ENCODE measurements at places on chromosomes 11 and 22.
A peak's percentile ranks its signal among the peaks of the same experiment; 100 is the strongest.

DNA sequence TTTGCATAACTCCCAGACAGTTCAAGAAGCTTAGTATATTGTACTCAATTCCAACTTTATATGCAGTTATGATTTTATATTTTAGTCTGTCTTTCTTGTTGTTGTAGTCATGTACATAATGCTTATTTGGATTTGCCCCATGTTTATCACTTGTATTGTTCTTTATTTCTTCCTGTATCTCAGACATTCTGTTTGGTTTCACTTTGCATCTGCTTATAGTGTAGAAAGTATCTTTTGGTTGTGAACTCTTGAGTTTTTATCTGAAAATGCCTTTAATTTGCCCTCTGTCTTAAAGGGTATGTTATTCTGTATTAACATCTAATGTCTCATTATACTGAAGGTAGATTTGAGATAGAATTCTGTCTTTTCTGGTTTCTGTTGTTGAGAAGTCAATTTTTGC, 275.4 kb downstream of the DYNC2H1 start:
- DNase-seq = no peak

GRCh38 chr11:57622263-57622662, 24.8 kb downstream of the SERPING1 start:
- no peak for DNase-seq

DNA sequence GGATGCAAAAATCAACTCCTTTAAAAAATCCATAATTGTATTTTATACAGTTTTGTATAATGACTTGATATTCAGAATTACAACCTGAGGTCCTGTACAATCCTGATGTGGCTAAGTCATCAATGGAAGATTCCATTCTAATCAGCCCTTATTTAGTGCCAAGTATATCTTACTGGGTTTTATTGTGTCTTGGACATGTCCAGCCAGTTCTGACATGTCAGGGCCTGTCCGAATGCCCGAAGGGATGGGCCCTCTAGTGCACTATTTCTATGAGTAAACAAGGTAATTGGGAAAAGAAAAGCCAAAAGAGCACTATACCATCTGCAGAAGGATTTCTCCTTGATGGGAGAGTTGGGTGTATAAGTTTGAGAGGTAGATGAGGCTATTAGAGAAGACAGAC, 412.9 kb downstream of the METTL15 start:
- no peak for DNase-seq

DNA sequence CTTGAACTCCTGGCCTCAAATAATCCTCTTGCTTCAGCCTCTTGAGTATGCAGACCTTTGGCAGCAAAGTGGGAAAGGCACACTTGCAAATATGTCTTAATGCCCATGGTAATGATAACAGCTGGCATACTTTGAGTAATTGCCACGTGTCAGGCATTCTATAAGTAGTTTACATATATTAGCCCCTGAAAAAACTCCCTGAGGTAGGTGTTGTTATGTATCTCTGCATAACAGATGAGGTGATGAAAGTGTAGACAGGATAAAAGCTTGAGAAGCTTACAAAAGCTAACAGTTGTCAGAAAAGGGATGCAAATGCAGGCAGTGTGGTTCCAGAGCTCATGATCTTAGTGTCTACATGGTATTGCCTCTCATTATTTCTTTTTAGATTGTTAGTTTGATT, 291.1 kb upstream of the C11orf87 start:
- no peak for DNase-seq

- DNase-seq = no peak
Measured at GRCh38 chr11:110491577-110492320, 62.0 kb downstream of the FDX1 start.

GRCh38 chr22:19917389-19918138, 24.0 kb upstream of the COMT start:
- DNase-seq = no peak

DNA sequence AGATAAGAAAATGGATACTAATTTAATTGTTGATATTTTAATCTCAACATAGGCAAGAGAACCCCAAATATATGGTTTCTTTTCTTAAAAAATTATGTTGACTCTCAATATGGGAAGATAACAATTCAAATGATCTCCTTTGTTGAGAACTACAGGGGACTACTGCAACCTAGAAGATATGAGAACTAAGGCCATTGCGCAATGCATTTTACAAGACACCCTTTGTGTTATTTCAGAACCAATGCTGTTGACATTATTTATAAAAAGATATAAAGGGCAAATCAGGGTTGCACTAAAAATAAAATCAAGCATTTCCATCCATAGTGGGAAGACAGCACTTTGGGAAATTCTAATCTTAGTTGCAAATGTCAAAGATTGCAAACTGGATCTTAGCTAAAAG, 322.3 kb downstream of the SOX6 start:
- DNase-seq = no peak

- no peak for DNase-seq
Measured at GRCh38 chr11:68469122-68469521, 8.6 kb downstream of the PPP6R3 start.

GRCh38 chr22:23279781-23280180, 99.5 kb downstream of the BCR start:
- no peak for DNase-seq

DNA sequence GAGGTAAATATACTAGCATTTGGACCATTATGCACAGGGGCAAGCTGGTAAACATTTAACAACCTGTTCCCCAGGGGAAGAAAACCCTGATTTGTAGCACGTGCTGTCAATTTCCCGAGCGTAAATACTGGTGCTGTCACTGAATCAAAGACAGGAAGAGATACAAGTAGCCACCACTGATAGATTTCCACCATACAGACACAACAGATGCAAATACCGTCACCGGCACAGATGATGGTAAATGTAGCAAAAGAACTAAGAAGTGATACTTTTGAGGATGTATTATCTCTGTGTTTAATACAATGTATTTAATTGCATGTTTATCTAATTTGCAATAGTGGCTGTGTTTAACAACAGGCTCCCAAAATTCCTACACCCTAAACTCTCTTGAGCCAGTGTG, 39.6 kb downstream of the SHISAL1 start:
- no peak for DNase-seq

- DNase-seq = no peak
Measured at GRCh38 chr11:113243696-113244095, 70.7 kb upstream of the TTC12 start.

GRCh38 chr11:90135016-90135415, 553 bp downstream of the NAALAD2 start:
- DNase-seq = no peak

- DNase-seq = no peak
Measured at GRCh38 chr11:12606597-12606996, 67.6 kb upstream of the TEAD1 start.

- peak; percentile 82 for DNase-seq
Measured at GRCh38 chr11:46296528-46297448, 19.3 kb downstream of the CREB3L1 start.

DNA sequence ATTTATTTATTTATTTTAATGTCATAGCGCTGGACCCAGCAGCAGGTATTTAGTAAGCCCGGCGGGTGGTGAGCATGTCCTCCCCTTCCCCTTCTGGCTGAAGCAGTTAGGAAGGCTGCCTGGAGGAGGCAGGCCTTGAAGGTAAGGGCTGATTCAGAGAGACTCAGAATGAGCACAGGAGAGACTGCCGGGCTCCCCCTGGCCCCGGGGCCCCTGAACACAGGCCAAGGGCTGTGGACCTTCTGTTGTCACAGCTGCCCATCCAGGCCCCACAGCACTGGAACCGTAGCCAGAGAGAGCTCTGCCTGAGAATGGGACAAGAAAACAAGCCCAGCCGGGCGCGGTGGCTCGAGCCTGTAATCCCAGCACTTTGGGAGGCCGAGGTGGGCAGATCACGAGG, 52.8 kb downstream of the KCNJ4 start:
- DNase-seq = no peak

GRCh38 chr11:47391711-47392432, 13.5 kb upstream of the SPI1 start:
- DNase-seq = no peak

DNA sequence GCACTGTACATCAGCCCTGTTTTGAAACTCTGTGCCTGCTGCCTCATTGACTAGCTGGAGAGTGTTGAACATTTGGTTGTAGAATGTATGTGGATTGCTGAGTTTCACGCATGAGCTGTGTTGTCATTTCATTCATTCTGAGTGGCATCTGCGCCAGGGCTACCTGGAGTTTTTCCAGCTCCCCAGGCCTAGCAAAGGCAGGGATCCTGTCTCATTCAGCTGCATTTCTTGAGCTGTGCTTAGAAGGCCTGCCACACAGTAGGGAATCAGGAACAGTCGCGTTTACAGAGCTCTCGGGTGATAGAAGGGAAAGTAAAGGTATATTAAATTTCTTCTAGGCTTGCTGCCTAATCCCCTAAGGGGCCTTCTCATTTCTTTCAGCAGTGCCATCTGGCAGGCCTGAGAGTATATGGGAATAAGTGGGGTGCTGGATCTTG, 44.3 kb downstream of the PTPRJ start:
- DNase-seq = no peak

DNA sequence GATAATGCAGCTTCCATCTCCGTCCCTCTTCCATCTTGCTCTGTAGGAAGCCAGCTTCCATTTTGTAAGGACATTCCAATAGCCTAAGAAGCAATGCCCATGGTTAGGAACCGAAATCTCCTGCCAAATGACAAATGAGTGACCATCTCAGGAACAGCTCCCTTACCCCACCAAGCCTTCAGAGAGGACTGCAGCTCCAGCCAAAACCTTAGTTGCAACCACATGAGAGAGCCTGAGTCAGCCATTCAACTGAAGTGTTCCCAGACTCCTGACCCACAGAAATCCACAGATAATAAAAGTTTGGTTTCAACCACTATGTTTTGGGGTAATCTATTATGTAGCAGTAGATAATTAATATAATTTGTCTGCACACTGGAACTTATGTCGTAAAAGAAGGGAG, 51.7 kb upstream of the LDLRAD3 start:
- DNase-seq = no peak

DNA sequence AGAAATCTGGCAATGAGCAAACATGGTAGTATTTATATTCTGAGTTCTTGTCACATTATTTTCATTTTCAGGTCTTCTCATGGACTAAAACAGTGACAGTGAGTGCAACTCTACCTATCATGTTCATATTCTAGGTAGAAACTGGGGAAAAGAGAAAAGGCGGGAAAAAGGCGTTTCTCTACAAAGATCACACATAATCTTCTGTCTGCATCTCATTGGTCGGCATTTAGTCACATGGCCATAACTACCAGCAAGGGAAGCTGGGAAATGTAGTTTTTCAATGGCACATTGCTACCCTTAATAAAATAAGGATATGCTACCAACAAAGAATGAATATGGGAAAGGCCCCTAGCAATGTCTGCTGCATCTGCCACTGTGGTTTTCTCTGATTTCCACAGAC, 57.6 kb upstream of the B3GAT1 start:
- DNase-seq = no peak

DNA sequence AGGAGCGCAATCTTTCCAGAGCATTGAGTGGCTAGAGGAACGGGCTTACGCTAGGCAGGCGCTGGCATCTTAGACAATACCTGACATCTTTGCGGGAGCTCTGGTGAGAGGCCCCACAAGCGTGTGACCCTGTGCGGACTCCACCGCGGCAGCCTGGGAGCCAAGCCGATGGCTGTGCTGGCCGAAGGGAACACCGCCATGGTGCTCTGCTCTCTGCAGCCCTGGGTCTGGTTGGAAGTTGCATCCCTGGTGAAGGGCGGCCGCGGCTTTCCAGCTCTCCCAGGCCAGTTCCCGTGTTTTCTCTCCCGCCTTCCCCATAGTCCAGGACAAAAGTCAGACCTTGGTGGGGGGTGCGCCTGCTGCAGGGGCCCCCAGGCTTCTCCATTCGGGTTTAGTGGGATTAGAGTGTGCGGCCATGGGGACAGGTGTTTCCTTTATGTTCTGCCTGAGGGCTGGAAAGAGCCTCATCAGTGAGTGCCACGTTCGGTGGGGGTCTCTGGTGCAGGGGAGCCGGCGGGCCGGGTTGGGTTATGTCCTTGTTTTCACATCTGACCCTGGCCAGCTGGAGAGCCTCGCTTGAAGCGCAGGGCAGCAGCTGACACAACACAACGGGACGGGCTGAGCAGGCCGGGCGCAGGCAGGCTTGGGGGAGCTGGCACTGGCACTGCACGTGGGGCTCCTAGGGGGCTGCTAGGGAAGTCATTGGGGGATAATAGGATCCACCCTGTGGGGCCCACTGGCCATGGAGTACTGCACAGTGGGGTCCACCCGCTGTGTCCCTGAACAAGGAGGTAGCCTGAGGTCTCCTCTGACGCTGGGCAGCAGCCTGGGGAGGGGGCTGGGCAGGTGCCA, 94.8 kb downstream of the KCNQ1 start:
- DNase-seq = no peak

- DNase-seq = no peak
Measured at GRCh38 chr11:94795476-94796189, 27.5 kb downstream of the AMOTL1 start.

DNA sequence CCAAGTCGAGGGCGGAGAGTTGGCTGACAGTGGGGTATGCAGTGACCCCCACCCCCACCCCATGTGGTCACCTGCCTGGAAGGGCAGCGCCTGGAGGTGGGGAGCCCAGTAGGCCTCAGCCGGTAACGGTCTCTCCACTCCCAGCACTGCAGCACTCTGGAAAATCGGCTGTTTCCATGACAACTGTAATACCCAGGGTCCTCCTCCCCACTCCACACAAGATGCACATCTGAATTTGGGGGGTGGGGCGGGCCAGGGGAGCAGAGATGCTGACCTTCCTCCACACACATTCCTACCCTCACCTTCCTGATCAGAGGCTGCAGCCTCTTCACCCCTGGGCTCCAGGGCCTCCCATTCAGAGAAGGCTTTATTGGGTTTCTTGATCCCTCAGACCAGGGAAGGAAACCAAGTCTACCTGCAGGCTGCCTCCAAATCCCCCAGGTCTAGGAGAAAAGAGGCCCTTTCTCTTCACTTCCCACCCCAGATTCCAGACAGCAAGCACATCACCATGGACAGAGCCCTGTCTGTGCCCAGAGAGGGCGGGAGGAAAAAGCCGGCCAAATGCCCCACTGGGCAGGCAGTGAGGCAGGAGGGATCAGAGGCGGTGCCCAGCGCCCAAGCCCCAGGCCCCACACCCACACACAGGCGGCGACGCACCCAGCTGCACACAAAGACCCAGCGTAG, 46.5 kb downstream of the SLC22A12 start:
- no peak for DNase-seq

GRCh38 chr22:35397095-35397904, 2.6 kb upstream of the MCM5 start:
- no peak for DNase-seq

GRCh38 chr22:49532869-49533802, 294.5 kb downstream of the BRD1 start:
- no peak for DNase-seq

GRCh38 chr11:73047773-73048371, 94.2 kb downstream of the FCHSD2 start:
- no peak for DNase-seq

GRCh38 chr22:36433318-36434231, 45.8 kb upstream of the MYH9 start:
- no peak for DNase-seq

- DNase-seq = no peak
Measured at GRCh38 chr11:76690736-76691135, 20.2 kb upstream of the LRRC32 start.

Data from non-pigmented ciliary epithelial cell (primary cell).